Stimulated activated CD8-positive, alpha-beta memory T cell treated with anti-CD3 and anti-CD28 coated beads, Interleukin-7, amount 100 ng/mL, for 24 hours (primary cell): ENCODE measurements at places on chromosomes 5 and 9.

DNA sequence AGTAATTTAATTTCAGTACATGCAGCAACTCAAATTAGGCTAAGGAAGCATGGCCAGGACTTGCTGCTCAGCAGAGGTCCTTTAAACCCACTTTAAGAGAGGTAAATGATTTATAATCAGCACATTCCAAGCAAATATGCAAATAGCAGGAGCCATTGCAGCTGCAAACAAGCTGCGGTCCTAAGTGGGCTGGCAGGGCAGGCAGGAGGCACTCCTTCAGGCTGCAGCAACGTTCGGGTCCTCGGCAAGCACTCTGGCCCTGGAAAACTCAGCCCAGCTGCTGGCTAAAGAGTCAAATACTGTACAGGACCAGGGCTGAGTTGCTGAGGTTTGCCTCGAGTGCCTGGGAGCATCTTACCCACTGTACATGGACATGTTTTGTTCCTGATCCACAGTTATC lies 126.9 kb downstream of the FSTL4 start:
- DNase-seq = no peak

- DNase-seq = no peak
These were observed 160.7 kb downstream of the PDE4D start for GRCh38 chr5:59732806-59733205.

GRCh38 chr5:143882520-143882919 lies 70.6 kb downstream of the HMHB1 start:
- no peak for DNase-seq

DNA sequence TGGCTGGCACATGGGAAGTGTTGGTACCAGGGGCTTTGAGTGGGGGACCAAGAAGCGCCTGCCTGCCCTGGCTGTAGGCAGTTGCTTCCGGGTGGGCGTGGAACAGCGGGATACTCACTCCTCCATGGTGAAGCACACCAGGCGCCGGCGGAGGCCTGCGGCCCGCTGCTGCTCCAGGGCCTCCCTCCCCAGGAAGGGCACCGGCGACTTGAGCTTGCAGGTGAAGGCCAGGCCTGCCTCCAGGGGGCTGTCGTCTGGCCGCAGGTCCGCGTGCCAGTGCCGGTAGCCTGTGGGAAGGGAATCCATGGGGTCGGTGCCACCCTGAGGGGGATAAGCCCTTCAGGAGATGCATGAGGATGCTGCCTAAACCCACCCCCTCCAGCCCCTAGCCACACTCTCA lies 34.3 kb downstream of the DBH start:
- no peak for DNase-seq

DNA sequence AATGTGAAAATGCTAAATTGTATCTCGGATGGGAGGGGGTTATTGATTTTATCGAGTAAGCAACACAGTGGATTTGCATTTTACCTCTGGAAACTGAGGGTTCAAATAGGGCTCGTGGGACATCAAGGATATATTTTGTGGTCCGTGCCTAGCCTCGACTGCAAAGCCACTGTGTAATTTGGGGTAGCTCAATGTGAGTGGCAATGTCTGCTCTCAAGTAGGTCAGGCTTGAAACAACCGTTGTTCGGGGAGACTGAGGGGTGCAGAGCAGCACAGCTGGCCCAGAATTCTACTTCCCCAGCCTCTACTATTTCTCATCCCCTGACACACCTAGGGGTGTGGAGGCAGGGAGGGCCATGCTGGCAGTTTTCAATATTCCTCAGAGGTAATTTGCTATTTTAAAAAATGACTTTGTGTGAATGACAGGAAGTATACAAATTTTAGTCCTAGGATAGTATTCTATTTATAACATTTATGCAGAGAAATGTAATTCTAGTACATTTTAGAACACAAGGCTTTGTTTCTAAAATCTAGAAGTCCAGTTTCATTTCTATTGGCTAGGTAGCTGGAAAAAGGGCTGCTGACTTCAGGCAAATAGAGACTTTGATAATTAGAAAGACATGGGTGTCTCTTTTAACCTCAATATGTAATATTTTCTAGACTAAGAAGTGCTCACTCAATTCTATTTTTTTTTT lies 1.4 kb upstream of the DAB2 start:
- DNase-seq = no peak
